Progenitor cell of endocrine pancreas (in vitro differentiated cells): ENCODE measurements at places on chromosomes 1 and 21.

- DNase-seq, result no peak
These were observed 46.8 kb upstream of the WASF2 start for GRCh38 chr1:27536767-27537166.

DNA sequence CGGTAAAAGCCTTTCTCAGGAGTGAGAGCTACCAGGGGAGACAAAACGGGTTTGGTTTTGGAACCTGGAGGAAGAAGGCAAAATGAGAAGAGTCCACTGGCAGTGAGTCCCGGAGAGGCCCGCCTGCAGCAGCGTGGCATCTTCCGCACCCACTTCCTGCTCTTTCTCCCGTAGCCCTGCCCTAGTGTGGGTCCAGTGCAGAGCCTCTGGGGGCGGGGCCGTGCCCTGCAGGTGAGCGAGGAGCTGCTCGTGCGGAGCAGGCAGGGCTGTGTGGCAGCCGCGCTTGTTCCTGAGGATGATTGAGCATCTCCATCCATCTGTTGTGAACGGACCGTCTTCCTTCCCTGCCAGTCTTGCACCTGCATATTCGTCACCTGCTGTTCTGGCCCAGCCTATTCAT, 66.5 kb downstream of the PEX14 start:
- DNase-seq, result no peak

- DNase-seq, result no peak
These were observed 38.0 kb upstream of the PPP2R5A start for GRCh38 chr1:212247179-212247721.

DNA sequence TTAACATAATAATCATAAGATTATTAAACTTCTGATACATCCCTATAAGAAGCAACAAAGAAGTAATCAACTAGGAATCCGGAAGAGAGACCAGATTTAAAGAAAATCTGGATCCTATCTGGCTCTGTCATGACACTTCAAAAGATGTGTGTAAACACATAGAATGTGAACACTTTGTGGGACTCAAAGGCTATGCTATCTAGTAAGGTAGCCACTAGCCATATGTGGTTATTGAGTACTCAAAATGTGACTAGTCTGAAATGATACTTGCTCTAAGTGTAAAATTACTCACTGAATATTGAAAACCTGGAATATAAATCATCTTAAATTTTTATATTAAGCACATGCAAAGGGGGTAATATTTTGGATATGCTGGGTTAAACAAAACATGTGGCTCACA, 8.7 kb downstream of the FUBP1 start:
- no peak for DNase-seq

- DNase-seq, result no peak
These were observed 9.2 kb downstream of the CSTB start for GRCh38 chr21:43766734-43767497.

- no peak for DNase-seq
These were observed 103.6 kb upstream of the SNX7 start for GRCh38 chr1:98557895-98558294.

DNA sequence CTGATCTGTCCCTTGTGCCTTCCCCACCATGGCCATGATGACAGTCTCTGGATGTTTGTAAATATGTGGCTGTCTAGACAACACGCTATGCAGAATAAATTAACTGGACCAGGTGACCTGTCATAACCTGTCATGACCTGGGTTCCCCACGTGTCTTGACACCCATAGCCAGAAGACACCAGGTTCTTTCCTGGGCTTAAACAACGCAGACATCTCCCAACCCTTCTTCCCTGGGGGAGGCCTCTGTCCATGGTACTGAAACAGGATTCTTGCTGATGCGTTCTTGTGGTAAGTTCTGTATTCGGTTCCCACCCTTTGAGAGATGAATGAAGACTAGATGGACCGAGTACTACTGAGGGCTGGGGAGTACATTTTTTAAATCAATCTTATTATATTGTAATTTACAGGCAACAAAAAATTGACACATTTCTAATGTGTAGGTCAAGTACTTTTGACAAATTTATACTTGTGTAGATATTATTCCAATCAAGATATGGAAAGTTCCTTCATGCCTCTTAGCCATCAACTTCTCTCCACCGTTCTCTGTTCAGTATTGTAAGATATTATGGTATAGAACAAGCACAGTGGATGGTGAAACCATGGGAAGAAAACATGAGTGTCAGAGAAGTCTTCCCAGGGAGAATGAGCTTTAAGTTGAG, 738.8 kb downstream of the PTPRU start:
- DNase-seq, result peak; percentile 34

DNA sequence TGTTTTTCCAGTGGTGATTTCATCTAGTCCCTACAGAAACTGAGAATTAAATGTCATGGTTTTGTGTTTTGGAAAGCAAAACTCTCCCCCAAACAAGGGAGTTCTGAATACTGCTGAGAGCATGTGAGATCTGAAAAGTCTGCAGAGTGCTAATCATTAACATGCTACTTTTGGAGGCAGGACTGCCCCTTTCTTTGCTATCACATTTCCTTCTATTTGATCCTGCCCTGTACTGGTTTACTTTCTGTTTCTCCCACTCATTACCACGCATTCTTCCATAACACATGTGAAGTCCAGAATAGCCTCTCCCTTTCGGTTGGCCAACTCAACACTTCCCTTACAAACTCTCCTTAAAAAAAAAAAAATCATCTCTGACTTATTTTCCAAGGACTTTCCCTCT, 63.6 kb downstream of the GADD45A start:
- no peak for DNase-seq

- DNase-seq, result no peak
These were observed 131.8 kb upstream of the IPO9 start for GRCh38 chr1:201697174-201697573.

DNA sequence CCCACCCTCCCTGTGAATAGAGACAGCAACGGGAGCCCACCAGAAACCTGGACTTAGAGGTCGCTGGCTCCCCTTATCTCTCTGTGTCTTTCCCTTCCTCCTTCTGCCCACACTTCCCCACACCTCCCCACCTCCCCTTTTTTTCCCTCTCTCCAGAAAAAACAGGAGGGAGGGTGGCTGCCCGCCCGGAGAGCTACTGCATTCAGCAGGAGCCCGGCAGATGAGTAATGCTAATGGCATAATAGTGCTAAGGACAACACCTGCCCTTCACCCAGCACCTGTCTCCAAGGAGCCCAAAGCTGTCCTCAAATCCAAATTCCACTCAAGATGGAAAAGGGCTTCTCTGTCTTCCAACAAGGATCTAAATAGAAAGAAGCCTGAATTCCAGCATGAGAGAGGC, 11.4 kb upstream of the PRELP start:
- no peak for DNase-seq

- no peak for DNase-seq
These were observed 59.2 kb downstream of the USP25 start for GRCh38 chr21:15788847-15789523.

DNA sequence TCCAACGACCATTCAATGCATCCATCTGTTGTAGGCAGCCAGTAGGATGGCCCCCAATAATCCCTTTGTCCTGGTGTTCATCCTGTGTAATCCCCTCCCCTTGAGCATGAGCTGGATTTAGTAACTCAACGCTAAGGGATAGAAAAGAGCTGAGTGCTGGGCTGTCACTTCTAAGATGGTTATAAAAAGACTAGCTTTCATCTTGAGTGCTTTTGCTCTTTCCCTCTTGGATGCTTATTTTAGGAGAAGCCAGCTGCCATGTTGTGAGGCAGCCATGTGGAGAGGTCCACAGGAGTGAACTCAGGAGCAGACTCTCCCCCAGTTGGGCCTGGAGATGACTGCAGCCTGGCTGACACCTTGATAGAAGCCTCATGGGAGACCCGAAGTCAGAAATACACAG, 401.5 kb downstream of the VAV3 start:
- DNase-seq, result no peak

GRCh38 chr1:162641114-162641513, 8.8 kb downstream of the DDR2 start:
- no peak for DNase-seq

GRCh38 chr1:190507357-190507756, 29.7 kb upstream of the BRINP3 start:
- no peak for DNase-seq

- no peak for DNase-seq
These were observed 336.0 kb upstream of the NFIA start for GRCh38 chr1:60746278-60746791.

- DNase-seq, result peak; percentile 13
These were observed 829 bp downstream of the SPEN start for GRCh38 chr1:15848143-15848928.

DNA sequence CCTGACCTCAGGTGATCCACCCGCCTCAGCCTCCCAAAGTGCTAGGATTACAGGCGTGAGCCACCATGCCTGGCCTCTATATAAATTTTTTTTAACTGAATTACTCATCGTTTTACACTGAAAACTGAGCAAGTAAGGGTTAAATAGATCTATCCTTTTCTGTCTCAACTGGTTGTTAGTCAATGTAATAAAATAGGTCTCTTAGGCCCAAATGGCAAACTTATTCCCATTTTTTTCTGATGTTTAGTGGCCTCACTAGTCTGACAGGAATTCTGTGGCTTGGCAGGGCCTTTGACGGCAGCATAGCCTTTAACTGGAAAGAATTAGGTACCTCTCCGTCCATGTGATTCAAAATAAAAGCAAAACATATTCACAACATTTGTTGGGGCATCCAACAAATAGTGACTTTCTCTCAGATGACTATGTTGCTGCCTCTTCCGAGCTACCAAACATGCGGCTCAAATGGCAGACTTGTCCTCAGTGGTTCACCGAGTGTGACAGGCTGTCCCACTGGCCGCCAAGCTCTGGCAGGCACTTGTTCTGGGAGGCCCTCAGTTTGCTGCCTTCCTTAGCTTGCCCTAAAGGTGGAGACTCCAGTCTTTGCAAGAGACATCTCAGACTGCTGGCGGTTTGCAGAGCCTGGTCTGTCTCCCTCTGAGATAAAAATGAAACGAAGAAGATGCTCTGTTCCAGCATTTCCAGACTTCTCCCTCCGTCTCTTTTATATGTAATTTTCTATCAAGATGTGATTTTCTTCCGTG, 17.4 kb downstream of the ATP1A4 start:
- DNase-seq, result no peak

DNA sequence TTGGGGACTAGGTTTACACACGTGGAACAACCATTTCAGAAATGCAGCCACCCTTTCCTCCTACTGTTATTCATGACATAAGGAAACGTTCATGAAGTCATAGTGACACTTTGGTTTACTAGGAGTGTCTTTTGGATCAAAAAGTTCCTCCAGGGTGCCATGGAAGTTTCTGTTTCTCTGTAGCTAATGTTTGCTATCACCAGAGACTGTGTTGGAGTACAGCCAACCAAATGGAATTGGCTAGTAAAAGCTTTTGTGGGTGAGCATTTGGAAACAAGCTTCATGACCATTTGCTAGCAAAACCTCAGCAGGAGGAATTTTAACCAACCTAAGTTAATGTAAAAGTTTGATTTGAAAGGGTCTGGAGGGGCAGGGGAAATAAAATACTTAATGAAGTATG, 43.9 kb upstream of the ADGRL2 start:
- no peak for DNase-seq

GRCh38 chr21:33201956-33202355, 27.8 kb upstream of the IFNAR2 start:
- no peak for DNase-seq

GRCh38 chr1:41861535-41862383, 57.0 kb downstream of the HIVEP3 start:
- DNase-seq, result no peak

DNA sequence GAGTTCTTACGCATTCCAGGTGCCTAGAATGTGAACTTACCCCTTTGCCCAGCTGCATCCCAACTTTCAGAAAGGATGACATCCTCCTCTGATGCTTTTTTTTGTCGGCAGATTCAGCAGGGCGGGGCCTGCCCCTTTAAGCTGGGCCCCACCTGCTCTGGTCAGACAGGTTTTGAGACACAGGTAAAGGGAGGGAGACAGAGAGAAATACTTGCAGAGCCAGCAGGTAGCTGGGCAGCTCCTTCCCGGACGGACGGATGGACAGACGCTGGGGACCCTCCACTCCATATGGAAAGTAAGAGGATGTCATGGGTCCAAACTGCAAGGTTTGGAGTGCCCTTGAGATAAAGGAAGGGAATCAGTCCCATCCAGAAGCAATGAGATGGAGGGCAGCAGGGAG, at the start of gene TMEM79:
Gene TMEM79 (plus strand): TSS at position 214 of the 400 bp plus-strand sequence. CDS start 902 bp downstream, outside the sequence.
- DNase-seq, result no peak

GRCh38 chr1:216193839-216194443, 229.3 kb downstream of the USH2A start:
- DNase-seq, result no peak

DNA sequence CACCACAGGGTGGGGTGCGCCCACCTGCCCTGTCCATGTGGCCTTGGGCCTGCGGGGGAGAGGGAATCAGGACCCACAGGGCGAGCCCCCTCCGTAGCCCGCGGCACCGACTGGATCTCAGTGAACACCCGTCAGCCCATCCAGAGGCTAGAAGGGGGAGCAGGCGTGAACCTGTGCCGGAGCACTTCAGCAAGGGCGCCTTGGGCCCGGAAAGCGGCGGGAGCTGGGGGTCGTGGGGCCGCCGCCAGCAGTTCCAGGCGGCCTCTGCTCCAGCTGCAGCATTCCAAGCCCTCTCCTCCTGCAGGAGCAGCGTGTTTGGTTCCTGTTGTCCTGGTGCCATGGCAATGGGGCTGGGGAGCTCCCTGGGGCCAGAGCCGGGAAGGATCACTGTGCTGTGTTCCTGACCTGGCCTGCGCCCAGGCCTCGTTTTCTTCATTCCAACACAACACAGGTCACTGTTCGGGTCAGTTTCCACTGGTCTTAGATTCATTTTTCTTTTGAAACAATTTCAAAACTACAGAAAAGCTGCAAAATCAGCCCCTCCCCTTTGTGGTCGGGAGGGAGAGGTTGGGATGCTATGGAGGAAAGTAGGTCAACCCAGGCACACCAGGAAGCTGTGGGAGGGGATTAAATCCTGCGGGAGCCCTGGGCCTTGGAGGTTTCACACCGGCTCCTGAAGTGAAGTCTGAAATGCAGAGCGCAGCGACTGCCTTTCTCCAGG, 18.8 kb downstream of the SLX9 start:
- DNase-seq, result no peak

DNA sequence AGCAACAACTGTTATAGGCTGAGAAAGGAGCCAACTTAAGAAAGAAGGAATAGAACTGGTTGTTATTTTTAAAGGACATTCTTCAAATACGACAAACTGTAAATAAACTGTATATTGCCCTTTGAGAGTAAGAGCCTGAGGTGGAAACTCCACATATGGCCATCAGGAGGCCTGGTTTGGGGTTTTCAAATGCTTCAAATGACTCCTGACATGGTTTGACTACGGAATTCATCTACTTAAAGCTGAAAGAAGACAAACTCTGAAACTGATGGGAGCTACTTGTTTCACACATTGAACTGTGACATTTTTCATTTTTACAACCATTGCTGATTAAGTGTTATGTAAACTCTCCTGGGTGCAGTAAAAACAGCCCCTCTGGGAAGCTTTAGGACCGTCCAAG, 59.8 kb downstream of the NGF start:
- DNase-seq, result no peak

GRCh38 chr1:98314601-98315000, 346.9 kb upstream of the SNX7 start:
- no peak for DNase-seq

- no peak for DNase-seq
These were observed 17.7 kb upstream of the FRRS1 start for GRCh38 chr1:99784143-99784542.
